Keratinocyte (primary cell): ENCODE measurements at places on chromosomes 2 and 18. TPM values are rescaled to one million over a fixed set of nuclear protein-coding genes. Genes with fewer than 3 reads are reported as not detected.
A peak's percentile ranks its signal among the peaks of the same experiment; 100 is the strongest.

GRCh38 chr2:120842456-120843439 lies 107.1 kb downstream of the GLI2 start:
- no peaks in the 10 kb centered on the region for H3K27me3 ChIP-seq
- H3K4me1 ChIP-seq, result no peaks in the 10 kb centered on the region
- H3K27ac ChIP-seq, result no peak overlapping the region
- no peak for DNase-seq
- H3K4me3 ChIP-seq, result no peak overlapping the region
- H3K36me3 ChIP-seq, result no peaks in the 10 kb centered on the region

- H3K4me3 ChIP-seq, result no peak overlapping the region
- H3K27me3 ChIP-seq, result no peaks in the 10 kb centered on the region
- no peak for DNase-seq
These were observed 49.6 kb downstream of the LINC00305 start for GRCh38 chr18:64099244-64099643.

The CDH19 gene
- polyA plus RNA-seq, result not detected in 3 replicates

The RAD51AP2 gene
- 0.01 to 0.12 TPM (median 0.12 TPM) in 3 replicates for polyA plus RNA-seq

- H3K4me1 ChIP-seq, result no peaks in the 10 kb centered on the region
- H3K36me3 ChIP-seq, result no peaks in the 10 kb centered on the region
- DNase-seq, result no peak
- H3K4me3 ChIP-seq, result no peak overlapping the region
- H3K27ac ChIP-seq, result no peak overlapping the region
These were observed 40.5 kb upstream of the ITPRID2 start for GRCh38 chr2:181850936-181851560.

DNA sequence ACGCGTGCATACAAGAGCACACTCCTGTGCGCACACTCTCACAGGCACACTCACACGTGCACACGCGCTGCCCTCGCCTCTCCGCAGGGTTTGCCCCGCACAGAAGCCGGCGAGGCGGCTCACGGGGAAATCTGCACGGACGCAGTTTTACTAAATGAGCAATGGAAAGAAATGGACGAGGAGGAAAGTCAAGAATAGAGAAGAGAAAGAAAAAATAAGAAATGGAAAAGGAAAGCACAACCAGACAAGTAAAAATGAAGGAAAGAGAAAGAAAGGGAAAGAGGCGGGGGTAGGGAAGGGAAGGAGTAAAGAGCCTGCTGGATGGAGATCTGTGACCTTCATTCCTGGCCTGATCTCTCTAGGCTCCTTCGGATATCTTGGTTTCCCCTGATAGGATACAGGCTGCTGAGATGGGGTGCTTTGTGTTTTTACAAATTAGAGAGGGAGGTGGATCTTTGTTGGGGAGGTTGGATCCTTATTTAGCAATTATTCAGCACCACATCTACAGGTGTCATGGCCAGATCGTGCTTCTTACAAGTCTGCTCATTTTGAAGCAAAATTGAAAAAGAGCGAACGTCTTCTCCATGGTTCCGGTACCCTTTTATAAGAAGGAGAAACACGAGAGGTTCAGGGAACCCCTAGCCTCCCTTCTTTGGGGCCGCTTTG lies 693 bp upstream of the LRP2 start:
- no peak for DNase-seq
- H3K27me3 ChIP-seq, result peaks cover 59% of the 10 kb centered on the region
- no peak overlapping the region for H3K27ac ChIP-seq
- H3K4me1 ChIP-seq, result peaks cover 27% of the 10 kb centered on the region
- no peaks in the 10 kb centered on the region for H3K36me3 ChIP-seq
- H3K4me3 ChIP-seq, result peak overlapping the region; percentile 56

The LDLRAD4 gene
- under 0.01 to 0.04 TPM in 2 of 3 replicates, not detected in the other for polyA plus RNA-seq

DNA sequence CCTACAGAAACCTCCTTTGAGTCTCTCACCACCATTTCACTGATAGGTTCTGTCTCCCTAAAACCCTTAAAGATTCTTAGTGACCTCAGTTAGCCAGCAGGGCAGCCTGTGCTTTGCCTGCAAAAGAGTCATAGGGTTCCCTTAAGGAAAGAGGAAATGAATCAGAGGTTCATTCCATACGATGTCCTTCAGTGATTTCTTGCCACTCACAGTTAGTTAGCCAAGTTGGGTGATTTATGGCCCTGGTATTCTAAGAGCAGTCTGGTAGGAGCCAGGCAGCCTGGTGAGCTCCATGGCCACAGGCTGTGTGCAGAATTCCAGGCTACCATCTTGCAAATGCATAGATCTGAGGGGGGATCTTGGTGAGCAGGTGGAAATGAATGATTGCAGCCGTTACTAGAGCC lies 18.7 kb upstream of the CCBE1 start:
- no peak overlapping the region for H3K4me3 ChIP-seq
- peak overlapping the region; percentile 50 for H3K27ac ChIP-seq
- peak; percentile 79 for DNase-seq
- H3K4me1 ChIP-seq, result peaks cover 56% of the 10 kb centered on the region
- no peaks in the 10 kb centered on the region for H3K27me3 ChIP-seq
- no peaks in the 10 kb centered on the region for H3K36me3 ChIP-seq

- H3K4me3 ChIP-seq, result no peak overlapping the region
- no peaks in the 10 kb centered on the region for H3K36me3 ChIP-seq
These were observed 1311.7 kb upstream of the SLC39A10 start for GRCh38 chr2:194345347-194345746.

DNA sequence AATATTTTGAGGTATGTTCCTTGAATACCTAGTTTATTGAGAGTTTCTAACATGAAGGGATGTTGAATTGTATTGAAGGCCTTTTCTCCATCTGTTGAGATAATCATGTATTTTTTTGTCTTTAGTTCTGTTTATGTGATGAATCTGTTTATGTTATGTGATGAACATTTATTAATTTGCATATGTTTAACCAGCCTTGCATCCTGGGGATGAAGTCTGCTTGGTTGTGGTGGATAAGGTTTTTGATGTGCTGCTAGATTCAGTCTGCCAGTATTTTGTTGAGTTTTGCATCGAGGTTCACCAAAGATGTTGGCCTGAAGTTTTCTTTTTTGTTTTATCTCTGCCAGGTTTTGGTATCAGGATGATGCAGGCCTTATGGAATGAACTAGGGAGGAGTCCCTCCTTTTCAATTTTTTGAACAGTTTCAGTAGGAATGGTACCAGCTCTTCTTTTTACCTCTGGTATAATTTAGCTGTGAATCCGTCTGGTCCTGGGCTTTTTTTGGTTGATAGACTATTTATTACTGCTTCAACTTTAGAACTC lies 71.9 kb downstream of the EPC2 start:
- H3K27me3 ChIP-seq, result no peaks in the 10 kb centered on the region
- H3K4me3 ChIP-seq, result no peak overlapping the region
- H3K4me1 ChIP-seq, result peaks cover 5% of the 10 kb centered on the region
- H3K36me3 ChIP-seq, result no peaks in the 10 kb centered on the region

The GFPT1 gene
- 7.2 to 12.9 TPM (median 12.1 TPM) in 3 replicates for polyA plus RNA-seq

The ASPRV1 gene
- polyA plus RNA-seq, result 0.44 to 3.4 TPM (median 1.5 TPM) in 3 replicates

GRCh38 chr2:171855401-171855800 lies 38.6 kb downstream of the SLC25A12 start:
- peaks cover 4% of the 10 kb centered on the region for H3K36me3 ChIP-seq
- H3K27ac ChIP-seq, result no peak overlapping the region
- H3K4me3 ChIP-seq, result no peak overlapping the region
- H3K4me1 ChIP-seq, result peaks cover 4% of the 10 kb centered on the region
